Stimulated activated CD4-positive, alpha-beta T cell treated with anti-CD3 and anti-CD28 coated beads, TNF-alpha, amount 100 ng/mL, for 48 hours (primary cell): ENCODE measurements at places on chromosomes 5 and 9.

- DNase-seq, result no peak
Observed at GRCh38 chr9:652914-653313, 188.6 kb upstream of the DMRT1 start.

DNA sequence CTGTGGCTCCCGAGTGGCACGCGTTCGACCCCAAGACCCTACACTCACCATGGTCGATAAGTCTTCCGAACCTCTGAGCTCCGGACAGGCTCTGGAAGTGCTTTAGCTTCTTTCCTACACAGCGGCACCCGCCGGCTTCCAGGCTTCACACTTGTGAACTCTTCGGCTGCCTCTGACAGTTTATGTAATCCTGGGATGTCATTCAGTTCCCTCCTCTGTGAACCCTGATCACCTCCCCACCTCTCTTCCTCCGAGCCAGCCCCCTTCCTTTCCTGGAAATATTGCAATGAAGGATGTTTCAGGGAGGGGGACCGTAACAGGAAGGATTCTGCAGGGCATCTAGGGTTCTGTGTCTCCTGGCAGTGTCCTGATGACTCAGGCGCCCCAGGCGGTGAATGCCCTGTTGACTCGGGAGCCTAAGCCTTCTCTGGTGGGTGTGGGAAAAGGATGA lies at the start of gene CD14:
Gene CD14, minus strand, starts transcription at position 155 of the 451 bp plus-strand sequence. Its CDS starts 104 bp downstream, at position 51.
- no peak for DNase-seq

GRCh38 chr9:26399556-26399955 lies 493.0 kb downstream of the CAAP1 start:
- no peak for DNase-seq

GRCh38 chr5:142740474-142741242 lies 29.5 kb upstream of the ARHGAP26 start:
- DNase-seq, result no peak

DNA sequence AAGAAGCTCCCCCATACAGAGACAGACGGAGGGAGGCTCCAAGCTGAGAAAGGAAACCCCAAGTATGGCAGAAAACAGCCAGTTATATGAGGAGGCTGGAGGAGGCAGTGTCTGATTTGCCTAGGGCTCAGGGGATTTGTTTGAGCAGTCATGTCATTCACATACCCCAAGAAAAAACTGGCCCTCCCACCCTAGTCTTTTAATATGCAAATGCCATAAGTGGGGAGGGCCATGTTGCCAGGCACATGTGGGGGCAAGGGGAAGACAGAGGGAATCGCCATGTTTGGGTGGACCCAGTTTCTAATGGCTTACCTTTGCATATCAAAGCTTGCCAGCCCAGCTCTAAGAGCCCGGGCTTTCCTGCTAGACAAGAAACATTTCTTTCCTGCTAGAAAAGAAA lies 1163.8 kb downstream of the TAF11L14 start:
- no peak for DNase-seq

GRCh38 chr5:36656556-36656955 lies 50.1 kb downstream of the SLC1A3 start:
- no peak for DNase-seq

DNA sequence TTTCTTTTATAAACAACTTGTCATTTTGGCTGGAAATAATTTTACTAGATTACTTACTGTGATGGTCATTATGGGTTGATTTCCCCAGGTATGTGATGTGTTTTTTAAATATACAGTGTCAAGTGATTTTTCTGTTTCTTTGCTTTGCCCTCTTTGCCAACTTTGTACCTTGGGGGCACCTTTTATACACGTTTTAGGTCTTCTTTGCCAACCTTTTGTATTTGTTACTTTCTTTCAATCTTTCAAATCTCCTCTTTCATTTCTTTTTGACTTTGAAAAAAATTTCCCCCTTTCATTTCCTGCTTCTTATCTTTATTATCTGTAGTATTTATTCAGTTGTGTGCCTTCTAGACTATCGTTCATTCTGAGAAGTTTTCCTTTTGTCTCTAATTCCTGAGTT lies 65.4 kb upstream of the DHFR start:
- DNase-seq, result no peak

GRCh38 chr9:78470216-78470615 lies 173.3 kb downstream of the PSAT1 start:
- DNase-seq, result no peak

DNA sequence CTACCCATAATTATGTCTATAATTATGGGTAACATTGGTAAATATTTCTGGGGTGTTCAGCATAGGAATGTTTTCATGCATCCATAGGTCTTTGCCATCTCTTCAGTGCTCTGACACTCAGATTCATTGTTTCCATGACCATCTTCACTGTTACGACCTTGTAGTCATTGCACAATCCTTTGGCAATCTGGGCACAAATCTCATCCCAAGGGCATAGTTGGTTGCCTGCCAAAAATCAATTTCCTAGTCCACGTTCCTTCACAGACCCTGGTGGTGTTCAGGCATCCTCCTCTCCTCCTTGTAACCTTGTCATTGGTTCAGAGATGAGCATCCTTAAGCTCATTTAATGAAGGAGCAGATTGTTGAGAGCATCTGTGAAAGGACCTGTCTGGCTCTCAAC lies 1400.7 kb downstream of the CDH12 start:
- DNase-seq, result no peak

GRCh38 chr9:31776471-31776870 lies 608.0 kb upstream of the ACO1 start:
- DNase-seq, result no peak

DNA sequence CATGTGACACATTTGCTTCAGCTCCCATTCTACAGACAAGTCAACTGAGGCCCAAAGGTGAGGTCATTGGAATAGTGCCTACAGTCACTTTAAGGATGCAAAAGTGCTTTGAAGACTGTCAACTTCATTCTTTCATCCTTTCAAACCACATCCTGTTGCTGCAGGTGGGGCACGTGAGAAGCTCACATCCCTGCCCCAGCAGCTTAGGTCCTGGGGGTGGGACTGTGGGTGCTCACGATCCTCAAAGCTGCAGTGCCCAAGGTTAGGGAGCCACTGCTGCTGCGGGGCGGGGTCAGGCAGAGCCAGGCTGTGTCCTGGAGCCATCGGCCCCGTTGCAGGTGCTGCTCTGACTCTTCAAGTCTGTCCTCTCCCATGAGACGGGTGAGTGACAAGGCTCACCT lies 57.9 kb upstream of the IER5L start:
- DNase-seq, result no peak

DNA sequence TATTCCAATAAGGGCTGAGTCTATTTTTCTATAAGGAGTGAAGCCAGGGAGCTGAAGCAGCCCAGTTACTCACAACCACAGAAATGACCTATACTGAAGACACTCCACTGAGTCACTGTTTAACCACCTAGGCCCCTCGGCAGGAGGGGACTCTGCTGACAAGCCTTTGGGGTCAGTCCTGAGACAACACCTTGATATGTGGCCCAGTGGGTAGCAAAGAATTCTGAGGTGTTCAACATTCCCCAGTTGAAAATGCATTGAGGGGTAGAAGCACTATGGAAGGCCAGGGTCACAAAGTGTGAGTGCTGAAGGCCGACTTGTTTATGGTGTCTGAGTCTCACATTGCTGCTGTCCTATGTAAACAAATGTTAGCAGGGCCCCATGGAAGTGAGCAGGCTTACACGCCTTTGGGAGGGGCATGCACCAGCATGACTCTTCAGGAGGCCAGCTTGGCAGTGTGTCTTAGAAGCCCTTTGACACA lies 112.6 kb upstream of the NFIL3 start:
- no peak for DNase-seq

GRCh38 chr9:113528088-113528487 lies 64.6 kb downstream of the RGS3 start:
- DNase-seq, result no peak

- no peak for DNase-seq
Observed at GRCh38 chr9:72133365-72134035, 15.7 kb upstream of the GDA start.

DNA sequence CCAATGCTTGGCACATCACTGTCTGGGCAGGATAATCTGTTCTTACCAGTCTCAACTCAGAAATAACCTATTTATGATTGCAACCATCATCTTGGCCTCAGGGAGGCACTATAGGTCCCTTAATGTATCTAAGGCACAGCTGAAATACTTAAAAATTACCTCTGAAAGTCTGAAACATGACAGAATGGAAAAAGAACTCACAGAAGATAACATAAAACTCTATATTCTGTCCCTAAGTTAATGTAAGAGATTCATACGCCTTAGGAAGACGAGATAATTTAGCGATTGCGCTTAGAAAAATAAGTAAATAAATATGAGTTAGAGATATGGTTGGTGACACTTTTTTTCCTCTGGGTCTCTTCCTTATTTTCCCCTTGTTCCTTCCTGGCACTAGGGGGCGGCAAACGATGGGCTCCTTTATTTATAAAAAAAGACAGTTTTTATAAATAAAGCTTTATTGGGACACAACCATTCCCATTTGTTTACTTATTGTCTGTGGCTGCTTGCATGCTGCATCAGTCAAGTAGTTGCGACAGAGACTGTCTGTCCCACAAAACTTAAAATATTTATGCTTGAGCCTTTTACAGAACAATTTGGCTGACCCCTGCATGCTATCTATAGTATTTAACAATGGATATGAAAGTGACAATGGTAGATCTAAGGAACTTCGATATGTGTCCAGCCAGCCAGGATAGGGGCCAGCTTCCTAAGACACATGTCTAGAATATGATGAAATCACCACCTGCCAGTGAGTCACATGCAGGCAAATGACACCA lies 79.6 kb downstream of the PDE4D start:
- no peak for DNase-seq

DNA sequence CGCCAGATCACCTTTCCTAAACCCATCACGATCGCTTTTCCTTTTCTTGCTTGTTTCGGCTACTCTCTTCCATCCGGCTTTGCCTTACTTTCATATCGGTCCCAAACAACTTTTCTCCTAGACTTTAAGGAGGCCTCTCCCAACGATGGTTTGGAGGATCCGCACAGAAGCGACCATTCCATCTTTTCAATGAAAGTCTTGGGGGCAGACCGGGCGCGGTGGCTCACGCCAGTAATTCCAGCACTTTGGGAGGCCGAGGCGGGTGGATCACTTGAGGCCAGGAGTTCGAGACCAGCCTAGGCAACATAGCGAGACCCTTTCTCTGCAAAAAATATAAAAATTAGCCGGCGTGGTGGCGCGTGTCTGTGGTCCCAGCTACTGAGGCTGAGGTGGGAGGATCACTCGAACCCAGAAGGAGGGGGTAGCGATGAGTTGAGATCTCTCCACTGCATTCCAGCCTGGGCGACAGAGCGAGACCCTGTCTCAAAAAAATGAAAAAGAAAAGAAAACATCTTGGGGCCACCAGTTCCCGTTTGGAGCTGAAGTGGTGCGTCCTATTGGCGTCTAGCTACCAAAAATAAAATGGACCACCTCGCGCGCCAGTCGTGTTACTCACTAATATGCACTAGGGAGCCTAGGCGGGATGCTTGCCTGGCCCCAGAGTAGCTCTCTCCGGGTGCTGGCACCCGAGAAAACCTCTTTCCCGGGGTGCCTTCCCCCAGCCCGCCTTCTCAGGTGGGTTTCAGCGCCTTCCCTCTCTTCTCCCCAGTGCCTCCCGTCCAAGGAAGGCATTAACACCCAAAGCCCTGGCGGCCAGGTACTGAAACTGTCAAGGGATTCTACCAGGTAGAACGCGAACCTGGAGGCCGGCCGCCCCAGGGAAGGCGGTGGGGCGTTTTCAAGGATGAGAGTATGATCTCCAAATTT lies 800 bp upstream of the AP3B1 start:
- DNase-seq, result no peak

GRCh38 chr9:126623314-126623666 lies 9.6 kb downstream of the LMX1B start:
- no peak for DNase-seq

GRCh38 chr5:50995285-50995942 lies 329.0 kb downstream of the PARP8 start:
- DNase-seq, result no peak

DNA sequence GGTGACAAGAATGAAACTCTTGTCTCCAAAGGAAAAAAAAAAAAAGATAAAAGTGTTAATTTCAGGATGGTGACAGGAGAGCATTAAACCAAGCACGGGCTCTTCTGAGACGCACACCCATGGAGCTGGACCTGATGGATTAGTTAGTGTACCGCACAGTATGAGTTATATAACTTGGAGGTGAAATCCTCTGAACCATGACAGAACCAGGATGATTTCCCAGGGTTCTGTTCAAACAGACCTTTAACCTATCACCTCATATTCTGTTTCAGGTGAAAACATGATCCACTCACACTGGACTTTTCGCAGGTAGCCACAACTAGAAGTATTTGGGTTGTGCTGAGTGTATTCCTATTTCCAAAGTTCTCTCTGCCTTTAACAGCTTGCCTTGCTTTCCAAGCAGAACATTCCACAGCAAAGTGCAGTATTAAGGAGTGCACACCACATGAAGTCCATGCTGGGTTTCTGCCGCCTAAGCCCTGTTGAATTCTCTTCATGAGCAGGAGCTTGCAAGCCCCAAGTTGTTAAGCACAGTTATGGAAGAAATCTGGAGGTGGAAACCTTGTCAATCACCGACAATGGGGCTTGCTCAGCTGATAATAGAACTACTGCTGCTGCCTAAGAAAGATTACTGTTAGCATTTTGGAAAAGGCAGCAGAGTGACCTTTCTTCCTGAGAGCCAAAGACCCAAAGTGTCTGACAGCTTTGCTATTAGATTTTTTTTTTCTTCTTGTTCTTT lies 461.7 kb downstream of the TLE1 start:
- no peak for DNase-seq

- no peak for DNase-seq
Observed at GRCh38 chr9:129597355-129598088, 23.4 kb downstream of the C9orf50 start.

- DNase-seq, result no peak
Observed at GRCh38 chr9:70481471-70481870, 67.0 kb upstream of the KLF9 start.

- no peak for DNase-seq
Observed at GRCh38 chr5:22787807-22788206, 65.3 kb downstream of the CDH12 start.

GRCh38 chr5:98463676-98464075 lies 309.8 kb upstream of the RGMB start:
- no peak for DNase-seq

GRCh38 chr5:69431424-69432303 lies 16.7 kb downstream of the MARVELD2 start:
- DNase-seq, result no peak

GRCh38 chr5:179292681-179293635 lies 52.3 kb downstream of the ADAMTS2 start:
- DNase-seq, result no peak

DNA sequence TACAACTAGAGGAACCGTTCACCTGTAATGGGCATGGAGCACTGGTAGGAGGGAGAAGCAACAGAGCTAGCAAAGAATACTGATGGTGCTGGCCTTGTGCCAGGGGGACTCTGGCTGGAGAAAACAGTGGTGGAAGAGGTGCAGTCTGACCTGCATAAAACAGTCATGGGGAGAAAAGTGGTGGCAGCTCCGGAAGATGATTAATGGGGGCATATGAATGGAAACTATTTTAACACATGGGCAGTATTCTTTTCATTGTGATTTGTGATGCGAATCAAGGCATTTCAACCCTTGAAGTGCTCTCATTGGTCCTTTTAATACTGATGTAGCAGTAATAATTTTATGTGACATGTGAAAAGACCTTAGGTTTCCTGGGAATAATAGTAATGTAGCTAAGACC lies 219.6 kb downstream of the ADAMTS6 start:
- no peak for DNase-seq

GRCh38 chr5:36228505-36228904 lies 13.2 kb downstream of the NADK2 start:
- DNase-seq, result no peak

GRCh38 chr9:83633255-83633654 lies 10.3 kb downstream of the IDNK start:
- DNase-seq, result no peak
